Activated gamma-delta T cell treated with Interleukin-2 at 50 U/mL for 16 hours (primary cell): ENCODE measurements at places on chromosomes 12 and 14.

DNA sequence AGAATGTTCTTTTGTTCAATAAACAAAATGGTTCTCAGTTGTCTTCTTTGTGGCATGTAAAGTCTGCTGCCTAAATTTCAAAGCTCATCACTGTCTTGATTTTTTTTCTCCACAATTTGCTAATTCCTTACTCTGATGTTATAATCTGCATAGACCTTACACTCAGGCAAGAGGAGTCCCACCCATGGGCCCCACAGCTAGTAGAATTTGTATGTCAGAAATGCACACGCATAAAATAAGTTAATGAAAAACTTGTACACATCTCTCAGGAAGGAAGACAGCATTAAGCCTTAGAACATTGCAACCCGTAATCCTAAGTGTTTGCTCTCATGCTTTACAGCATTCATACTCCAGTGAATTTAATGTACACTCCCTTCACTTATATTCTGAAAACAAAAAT lies 280.8 kb downstream of the ATXN7L3B start:
- DNase-seq = no peak

DNA sequence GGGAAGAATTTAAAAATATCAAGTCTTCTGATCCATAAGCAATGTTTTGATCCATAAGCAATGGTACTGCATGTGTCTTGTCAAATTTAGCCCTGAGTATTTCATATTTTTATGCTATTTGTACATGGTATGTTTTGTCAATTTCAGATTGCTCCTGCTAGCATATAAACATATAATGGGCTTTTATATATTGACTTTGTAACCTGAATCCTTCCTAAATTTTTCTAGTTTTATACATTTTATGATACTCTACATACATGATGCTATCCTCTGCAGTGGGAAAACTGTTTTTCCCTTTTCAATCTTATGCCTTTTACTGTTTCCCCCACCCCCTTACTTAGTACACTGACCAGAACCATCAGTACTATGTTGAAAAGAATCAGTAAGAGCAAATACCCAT lies 75.1 kb downstream of the R3HDM2 start:
- no peak for DNase-seq

GRCh38 chr12:117685110-117685926 lies 283.5 kb downstream of the KSR2 start:
- no peak for DNase-seq

DNA sequence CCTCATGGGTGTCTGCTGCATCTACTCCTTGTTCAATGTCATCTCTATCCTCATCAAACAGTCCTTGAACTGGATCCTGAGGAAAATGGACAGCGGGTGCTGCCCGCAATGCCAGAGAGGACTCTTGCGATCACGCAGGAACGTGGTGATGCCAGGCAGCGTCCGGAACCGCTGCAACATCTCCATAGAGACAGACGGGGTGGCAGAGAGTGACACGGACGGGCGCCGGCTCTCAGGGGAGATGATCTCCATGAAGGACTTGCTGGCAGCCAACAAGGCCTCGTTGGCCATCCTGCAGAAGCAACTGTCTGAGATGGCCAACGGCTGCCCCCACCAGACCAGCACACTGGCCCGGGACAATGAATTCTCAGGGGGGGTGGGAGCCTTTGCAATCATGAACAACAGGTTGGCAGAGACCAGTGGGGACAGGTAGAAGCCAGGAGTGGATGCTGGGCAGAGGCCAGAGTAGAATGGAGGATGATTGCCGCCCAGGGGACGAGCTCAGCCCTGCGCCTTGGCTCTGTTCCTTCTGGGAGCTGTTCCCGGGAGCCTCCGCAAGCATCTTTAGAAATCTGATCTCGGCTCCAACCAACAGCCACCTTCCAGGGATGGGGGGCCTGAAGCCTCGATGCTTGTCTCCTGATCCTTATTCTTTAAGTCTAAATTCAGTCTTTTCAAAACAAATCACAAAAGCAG lies 71.6 kb upstream of the PSMC1 start:
- DNase-seq = no peak
